ENCODE measurements at places on chromosomes 5 and 9. TPM values are rescaled to one million over a fixed set of nuclear protein-coding genes. Genes with fewer than 3 reads are reported as not detected.

The ELAVL2 gene
- total RNA-seq: not detected

The ZNF879 gene
- total RNA-seq: 18.7 TPM

The PTGER4 gene
- 17.4 TPM for total RNA-seq

The OR1L6 gene
- total RNA-seq: not detected

The DEPDC1B gene
- 40.6 TPM for total RNA-seq

DNA sequence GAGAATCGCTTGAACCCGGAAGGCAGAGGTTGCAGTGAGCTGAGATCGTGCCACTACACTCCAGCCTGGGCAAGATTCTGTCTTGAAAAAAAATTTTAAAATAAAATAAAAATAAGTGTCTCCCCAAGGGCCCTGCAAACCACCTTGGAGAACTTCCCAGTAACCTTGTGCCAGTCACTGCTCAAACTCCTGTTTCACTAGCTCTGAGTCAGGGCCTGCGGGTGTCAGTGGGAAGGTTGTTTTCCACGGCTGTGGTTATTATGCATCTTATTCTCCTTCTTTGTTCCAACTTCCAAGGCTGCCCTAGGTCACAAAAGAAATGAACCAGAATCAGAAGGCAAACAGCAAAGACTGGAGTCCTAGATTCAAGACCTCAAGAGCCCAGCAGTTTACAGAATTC is 246.7 kb downstream of the ADAMTSL1 start:
- DNase-seq: no peak

DNA sequence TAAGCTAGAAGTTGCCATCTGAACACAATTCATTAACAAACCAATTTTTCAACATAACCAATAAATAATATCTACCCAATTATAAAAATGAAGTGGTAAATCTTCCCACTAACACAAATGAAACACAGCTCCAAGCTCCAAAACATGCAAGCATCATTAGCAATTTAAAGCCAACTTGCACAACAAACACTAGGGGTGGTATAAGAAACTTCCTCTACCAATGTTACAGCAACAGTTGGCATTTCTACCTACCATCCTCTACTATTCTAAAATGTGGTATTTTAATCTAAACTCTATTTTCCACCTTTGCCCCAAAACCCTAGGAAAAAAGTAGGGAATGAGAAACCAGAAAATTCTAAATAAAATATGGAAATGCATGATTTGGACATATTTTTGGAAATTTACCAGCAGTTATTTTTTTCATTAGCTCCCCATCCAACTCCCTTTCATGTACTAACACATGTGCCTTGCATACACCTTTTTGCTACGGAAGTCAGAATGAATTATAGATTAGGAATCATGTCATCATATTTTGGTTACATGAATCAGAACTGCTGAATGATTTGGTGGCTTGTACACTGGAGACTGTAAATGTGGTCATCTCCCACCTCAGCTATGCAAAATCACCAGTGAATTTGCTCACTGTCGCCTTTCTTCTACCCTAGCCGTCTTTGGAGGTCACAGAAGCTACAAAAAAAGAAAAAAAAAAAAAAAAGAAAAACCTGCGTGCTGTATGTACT is 4.1 kb downstream of the NR6A1 start:
- DNase-seq: no peak

DNA sequence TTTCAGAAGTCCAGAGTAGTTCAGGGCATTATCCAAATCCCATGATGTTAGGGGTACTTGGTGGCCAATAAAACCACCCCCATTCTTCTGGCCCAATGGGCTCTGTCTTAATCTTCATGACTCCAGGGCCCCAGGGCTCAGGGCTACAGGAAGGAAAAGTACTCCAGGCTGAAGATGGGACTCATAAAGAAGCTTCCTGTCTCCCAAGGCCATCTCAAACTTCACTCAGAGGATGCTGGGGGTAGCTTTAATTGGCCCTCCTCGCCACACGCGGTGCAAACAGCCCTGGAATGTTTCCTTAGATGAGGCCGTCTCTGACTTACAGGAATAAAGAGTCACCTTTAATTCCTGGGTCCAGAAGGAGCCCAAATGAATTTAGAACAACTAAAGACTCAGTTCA is 52.3 kb downstream of the BOD1 start:
- DNase-seq: no peak

DNA sequence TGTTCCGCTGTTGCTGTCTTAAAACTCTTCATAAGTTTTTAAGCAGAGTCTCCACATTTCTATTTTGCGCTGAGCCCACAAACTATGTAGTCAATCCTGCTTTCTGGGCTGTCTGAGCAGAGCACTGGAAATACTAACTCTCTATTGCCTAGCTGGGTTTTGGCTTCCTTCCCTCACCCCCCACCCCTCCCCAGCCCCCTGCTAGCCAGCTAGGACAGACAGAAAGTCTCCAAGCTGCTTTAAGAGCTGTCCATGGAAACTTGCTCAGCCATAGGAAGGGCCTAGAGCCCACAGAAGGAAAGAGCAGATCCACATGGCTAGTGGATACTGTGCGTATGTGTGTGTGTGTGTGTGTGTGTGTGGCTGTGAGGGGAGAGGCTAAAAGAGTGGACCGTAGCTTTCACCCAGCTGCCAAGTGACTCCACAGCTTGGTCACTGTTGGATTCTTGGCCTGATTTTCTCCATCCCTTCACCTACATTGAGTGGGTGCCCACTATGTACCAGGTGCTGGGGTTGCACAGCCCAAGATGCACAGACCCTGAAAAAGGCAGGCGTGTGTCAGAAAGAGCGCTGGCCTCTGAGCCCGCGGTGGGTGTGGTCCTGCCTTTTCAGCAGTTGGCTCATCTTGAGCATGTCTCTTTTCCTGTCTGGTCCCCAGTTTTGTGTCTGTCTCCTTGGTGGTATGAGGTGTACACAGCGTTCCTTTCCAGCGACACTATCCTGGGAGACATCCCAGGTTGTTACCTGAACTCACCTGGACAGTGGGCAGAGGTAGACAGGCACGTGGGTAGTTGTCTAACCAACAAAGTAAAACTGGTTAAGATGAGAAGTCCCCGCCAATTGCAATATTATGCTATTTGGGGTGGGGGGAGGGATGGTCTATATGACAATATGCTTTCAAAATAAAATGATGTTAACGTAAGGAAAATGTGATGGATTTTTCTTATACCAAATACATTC is 5.4 kb upstream of the NKX2-5 start:
- no peak for DNase-seq

DNA sequence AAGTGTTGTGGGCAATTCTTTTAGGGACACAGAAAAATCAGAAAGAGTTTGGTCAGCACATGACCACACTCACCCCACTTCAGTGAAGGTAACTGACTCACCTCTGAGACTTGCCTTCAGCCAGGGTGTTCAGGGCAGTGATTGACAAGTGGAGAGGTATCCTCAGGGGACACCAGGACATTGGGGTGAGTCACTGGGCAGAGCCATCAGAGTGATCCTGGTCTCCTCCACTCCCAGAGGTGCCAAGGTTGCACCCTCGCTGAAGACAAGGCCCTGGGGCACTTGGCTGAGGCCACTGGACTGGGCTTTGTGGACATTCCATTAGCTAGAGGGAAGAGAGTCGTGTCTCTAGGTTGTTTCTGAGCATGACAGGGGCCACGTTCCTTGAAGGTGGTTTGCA is 113.4 kb downstream of the GADD45G start:
- no peak for DNase-seq

DNA sequence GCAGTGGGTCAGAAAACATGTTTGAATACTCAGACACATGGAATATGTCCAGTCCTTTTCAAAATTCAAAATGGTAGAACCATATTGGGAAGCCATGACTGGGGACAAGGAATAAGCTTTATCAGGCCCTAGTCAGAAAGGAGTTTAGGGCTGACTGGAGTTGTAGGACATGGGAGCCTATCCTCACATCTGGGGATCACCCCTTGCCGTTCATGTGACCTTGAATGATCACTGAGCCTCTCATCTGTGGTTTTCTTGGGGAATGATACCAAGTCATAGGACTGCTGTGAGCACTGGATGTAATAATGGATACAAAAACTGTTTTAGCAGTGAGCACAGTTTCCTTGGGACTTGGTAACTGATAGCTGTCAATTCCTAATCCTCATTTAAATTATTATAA is 84.7 kb downstream of the IQGAP2 start:
- DNase-seq: no peak

DNA sequence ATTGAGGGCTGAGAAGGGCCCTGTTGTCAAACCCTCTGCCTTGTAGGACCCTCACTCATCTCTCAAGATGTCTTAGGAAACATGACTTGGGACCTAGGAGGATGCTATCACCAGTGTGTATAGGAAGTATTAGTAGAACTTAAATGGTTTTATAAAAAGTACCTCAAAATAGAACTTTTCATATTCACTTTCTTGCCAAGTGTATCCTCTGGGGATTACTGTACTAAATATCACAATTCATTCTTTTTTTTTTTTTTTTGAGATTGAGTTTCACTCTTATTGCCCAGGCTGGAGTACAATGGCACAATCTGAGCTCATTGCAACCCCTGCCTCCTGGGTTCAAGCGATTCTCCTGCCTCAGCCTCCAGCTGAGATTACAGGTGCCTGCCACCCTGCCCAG is 56.2 kb downstream of the ARHGEF28 start:
- DNase-seq: no peak

DNA sequence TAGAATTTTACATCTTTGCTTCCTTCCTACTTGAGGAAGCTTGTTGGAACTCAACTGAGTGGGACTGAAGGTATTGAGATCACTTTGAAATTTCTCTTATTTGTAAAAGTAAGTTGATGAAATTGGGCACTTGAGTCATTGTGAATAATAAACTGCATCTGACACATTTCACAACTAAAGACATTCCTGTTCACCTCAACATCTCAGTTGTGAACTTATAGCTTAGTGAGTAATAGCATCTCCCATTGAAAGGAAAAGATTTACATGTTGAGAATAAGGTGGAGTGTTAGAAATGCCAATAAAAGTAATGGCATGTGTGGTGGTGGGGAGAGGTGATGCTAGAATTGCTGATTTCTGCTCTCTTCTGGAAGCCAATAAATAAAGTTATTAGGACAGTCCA is 145.0 kb downstream of the SLC24A2 start:
- no peak for DNase-seq

DNA sequence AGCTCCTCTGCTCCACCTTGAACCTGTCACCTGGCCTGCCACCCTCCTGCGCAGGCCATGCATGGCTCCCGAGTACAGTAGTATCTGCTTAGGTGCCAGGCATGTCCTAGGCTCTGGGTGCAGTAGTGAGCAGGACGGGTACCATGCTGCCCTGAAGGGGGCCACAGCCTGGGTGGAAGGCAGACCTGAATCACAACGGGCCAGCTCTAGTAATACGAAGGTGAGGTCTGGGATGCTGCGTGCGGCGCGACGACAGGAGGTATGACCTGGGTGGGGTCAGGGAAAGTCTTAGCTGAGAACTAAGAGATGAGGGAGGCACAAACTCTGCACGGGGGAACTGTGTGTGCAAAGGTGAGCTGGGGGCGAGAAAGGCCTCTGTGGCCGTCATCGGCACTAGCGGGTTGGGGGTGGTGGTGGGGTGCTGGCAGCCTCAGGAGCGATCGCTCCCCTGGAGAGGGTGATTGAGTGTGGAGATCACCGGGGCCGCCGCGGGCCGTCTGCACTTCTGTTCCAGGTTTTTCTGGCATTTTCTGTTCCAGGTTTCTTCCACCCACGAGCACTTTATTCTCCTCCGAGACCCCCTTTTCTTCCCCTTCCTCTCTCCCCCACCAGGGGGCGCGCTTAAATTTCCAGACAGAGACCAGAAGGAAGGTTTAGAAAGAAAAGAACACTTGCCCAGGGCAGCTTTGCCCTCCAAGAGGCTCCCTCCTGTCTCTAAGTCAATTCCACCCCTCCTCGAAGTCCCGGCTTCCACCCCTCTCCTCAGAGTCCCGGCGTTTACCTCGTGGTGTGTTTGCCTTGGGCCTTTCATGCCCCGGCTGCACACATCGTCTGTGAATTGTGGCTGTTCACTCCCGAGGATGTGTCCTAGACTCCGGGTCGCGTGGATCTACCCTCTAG is 15.1 kb downstream of the PDLIM4 start:
- peak; percentile 69 for DNase-seq

- no peak for DNase-seq
Observed at GRCh38 chr5:2430606-2431005, 320.9 kb downstream of the IRX2 start.

GRCh38 chr5:134380346-134380745 is 9.0 kb downstream of the UBE2B start:
- no peak for DNase-seq

DNA sequence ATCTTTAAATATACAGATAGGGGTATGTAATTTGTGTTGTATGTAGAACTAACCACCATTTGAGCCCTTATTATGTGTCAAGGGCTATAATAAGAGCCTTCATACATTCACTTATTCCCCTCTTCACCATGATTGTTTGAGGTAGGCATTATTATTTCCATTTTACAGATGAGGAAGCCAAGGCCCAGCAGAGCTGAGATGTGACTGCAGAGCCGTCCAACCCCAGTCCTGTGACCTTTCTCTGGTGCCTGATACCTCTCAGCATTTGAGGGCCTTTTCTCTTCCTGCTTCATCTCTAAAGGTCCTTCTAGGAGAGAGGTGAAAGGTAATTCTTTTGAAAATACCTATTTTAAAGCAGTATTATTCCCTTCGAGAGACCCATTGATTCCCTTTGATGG is 37.3 kb downstream of the PIP5K1B start:
- DNase-seq: no peak

DNA sequence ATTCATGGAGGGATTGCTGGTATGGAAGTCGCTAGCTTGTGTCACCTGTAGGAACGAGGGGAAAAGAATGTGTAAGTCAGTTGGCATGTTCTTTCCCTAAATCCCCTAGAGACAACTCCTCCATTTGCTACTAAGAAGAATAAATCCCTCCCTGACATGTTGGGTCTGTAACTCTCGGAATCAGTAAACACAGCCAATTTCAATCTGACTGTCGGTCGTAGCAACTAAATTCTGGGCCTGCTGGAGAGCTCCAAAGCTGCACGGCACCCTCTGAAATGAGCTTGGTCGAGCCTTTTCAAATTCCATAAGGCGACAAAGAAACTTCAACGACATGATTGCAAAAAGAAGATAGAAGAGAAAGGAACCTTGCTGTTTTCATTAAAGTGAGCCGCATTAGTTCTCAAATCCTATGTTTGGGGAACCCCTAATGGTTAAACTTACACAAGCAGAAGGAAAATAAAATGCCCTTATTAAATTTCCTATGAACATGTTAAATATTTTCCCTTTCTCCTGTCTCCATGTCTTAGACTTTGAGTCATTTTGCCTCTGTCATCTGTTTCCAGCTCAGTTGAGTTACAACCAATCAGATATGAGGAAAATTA is 735.8 kb upstream of the WWC1 start:
- no peak for DNase-seq

DNA sequence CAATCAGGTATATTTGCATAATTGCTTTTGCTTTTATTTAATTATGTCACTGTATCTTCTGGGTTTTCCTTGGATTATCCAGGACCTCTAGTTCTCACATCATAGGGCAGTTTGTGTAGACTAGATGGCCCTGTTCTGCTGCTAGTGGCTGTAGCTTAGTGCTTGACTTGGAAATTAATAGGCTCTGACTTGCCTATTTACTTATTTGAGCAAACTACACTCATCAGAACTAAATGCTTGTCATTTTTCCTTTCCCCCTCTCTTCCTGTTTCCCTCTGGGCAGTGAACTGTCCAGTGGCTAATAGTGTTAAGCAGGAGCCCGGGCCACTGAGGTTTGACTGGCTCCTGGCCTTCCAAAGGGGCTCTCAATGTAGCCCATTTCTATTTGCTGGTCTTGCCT is 135.7 kb downstream of the MAN2A1 start:
- DNase-seq: no peak

Measured in stomach (tissue), 19 donors.